NCI-H2171 (cell line): ENCODE measurements at places on chromosomes 11 and 22.

- DNase-seq = no peak
Measured at GRCh38 chr11:58963551-58964104, 24.3 kb downstream of the GLYATL1 start.

DNA sequence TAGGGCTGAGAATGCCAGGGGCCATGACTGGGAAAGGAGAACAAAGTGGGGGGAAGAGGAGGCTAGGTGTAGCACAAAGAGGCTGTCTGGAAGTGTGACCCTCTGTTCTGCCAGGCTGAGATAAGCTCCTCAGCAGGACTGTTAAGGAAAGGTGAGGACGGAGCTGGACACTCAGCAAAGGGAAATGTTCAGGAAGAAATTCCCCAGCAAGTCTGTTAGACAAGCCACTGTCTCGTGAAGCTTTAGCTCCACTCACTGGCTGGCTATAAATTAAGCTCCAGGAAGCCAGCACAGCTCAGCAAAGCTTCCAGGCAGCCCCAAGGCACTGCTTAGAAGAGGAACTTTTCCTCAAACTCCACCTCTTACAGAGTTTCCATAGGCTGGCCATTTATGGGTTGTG lies 181.2 kb upstream of the API5 start:
- no peak for DNase-seq

DNA sequence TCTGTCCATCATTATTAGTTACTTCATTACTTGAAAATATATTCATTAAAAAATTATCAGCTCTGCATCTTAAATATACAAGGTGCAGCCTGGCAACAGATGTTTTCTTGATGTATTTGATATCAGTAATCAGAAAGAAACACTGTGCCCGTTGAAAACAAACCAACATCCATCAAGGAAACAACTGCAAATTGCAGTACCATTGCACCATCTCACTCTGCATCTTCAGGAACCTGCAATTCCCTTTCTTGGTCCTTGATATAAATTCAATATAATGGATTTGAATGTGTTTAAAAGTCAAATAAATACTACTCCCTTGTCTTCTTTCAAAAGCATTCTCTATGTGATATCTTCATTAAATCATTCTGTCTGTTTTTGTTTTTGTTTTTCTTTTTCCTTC lies 1131.2 kb downstream of the FAM181B start:
- no peak for DNase-seq

DNA sequence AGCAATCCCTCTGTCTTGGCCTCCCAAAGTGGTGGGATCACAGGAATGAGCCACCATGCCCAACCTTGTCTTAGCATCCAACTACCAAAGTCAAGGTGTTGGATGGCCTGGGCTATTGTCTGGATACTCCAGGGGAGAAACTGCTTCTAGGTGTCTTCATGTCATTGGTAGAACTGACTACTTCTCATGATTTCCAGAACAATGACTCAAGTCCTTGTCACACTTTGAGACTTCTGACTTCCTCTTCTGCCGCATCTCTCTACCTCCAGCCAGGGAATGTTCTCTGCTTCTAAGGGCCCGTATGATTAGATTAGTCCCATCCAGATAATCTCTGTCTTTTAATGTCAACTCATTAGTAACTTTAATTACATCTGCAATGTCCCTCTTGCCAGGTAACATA lies 30.6 kb downstream of the APOL6 start:
- DNase-seq = no peak

GRCh38 chr11:46662366-46662765 lies 38.1 kb downstream of the ARHGAP1 start:
- DNase-seq = no peak

GRCh38 chr22:23516304-23516703 lies 63.8 kb downstream of the IGLL1 start:
- no peak for DNase-seq

GRCh38 chr11:104546501-104546900 lies 351.8 kb downstream of the CASP12 start:
- no peak for DNase-seq

- DNase-seq = no peak
Measured at GRCh38 chr11:64970731-64971151, 1.2 kb downstream of the MAJIN start.

- DNase-seq = no peak
Measured at GRCh38 chr11:72333661-72334060, 89.7 kb upstream of the PHOX2A start.

DNA sequence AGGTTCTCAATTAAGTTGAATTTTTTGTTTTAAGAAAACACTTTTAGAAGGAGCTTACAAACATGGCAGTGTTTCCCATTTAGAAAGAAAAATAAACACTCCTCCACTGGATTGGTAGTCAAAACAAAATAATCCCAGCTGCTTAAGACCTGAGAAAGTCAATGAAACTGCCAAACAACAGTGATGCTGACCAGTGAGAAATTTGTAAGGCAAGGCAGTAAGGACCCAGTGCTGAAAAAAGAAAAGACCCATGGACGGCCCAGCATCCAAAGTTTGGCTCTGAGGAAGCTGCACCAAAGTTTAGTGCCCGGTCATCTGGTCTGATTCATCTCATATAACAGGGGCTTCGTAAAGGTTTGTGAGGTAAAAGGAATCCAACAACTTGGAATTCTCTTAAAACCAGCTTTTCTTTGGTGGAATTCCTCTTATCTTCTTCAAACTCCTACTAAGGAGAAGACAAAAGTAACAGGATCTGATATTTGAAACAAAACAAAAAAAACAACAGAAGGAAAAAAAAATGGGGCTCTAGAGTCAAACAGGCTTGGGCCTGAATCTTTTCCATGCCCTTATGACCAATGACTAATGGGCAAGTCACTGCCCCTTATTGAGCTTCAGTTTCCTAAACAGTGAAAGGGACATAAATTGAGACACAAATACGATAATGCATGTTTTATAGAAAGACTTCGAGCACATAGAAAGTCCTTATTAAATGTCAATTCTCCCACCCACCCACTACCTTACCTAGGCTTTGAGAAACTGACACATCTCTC lies 383.0 kb upstream of the NARS2 start:
- no peak for DNase-seq

- no peak for DNase-seq
Measured at GRCh38 chr22:23035557-23036277, 34.6 kb upstream of the GNAZ start.

GRCh38 chr11:128898580-128899344 lies 7.6 kb downstream of the KCNJ5 start:
- no peak for DNase-seq

DNA sequence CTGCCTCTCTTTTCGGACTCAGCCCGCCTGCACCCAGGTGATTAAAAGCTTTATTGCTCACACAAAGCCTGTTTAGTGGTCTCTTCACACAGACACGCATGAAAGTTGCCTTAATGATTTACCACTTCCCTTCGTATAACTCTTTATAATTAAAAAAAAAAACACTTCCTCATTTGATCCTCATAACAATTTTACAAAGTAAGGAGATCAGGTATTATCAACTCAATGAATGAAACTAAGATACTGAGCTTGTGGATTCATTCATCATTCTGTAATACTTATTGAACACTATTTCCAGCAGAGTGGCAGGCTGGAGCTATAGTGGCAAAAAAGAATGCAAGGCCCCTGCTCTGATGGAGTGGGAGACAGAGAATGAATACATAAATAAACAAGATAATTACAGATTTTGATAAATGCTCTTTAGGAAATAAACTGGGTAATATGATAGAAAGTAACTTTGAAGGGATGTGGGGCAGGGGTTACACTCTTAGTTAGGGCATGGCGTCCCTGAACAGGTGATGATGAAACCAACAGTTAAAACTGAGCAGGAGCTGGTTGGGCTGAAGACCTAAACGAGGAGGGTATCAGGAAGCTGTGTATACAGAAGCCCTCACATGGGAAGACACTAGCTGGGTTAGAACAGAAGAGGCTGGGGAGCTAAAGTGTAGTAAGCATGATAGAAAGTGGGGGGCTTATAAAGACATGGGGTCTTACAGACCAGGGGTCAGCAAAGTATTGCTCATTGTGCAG lies 5.4 kb upstream of the CRTAM start:
- no peak for DNase-seq

DNA sequence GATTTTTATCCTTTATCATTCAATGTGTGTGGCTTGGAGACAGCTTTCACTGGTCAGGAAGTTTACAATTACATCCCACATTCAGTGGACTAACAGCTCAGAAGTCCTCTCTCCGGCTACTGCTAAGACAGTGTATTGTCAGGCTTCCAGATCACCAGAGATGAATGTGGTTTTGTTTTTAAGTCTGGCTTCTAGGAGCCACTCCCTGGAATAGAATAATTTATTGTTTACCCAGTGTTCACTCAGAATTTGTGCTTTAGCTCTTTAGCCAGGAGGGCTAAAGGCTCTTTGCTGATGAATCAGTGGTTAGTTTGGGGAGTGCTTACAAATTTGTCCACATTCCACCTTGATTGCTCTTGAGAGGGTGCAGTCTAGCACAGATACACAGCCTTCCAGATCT lies 26.5 kb downstream of the TRIM77 start:
- DNase-seq = no peak

GRCh38 chr11:69436041-69436982 lies 45.2 kb upstream of the LINC01488 start:
- DNase-seq = no peak
